ENCODE measurements at places on chromosomes 7 and 10.

- DNase-seq, result no peak
Observed at GRCh38 chr10:60508831-60509230, 119.2 kb upstream of the ANK3 start.

DNA sequence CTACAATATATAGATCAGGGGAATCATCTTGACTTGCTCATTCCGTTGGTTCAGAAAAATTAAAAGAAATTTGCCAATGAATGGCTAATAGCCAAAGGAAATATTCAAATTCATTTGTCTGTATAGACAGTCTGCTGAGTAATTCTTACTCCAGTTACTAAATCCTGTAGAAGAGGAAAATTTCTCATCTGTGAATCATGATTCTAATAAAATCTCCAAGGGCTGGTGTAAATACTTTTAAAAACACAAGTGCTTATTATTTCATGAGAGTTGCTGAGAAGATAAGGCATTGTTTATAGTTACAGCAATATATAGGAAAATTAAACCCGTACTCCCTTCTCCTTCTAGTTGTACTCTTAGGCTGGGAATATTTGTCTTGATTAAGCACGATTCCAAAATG lies 53.0 kb downstream of the WNT2 start:
- no peak for DNase-seq

DNA sequence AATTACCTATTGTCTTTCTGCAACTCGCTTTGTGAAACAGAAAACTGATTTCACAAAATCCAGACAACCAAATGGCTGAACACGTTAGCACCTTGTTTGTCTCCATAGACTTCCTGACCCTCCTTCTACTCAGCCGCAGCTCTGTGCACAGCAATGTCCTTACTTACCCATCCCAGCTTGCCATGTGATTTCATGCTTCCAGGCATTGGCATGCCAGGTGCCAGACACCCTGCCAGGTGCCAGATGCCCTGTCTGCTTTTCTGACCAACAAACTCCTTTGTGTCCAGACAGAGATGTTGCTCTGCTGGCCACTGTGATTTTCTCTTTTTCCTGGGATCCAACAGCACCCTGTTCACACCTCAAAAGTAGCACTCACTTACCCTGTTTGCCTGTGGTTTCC lies 16.1 kb upstream of the FAM170B start:
- no peak for DNase-seq

DNA sequence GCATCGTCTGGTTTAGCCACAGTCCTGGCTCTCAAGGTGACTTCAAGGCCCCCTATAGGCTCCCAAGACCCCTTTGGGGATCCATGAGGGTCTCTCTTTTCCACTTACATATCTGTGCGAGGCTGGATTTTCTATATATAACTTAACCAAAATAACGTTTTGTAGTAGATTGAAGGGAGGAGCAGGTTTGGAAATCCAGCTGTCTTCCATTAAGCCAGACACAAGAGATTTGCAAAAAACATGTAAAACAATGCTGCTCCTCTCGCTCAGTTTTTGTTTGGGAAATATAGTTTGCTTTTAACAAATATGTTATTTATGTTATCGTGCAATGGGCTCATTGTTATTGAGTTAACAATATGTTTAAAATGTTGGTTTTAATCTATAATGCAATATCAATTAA lies 811.2 kb downstream of the TYW1 start:
- no peak for DNase-seq

GRCh38 chr10:79192677-79193003 lies 123.9 kb downstream of the ZMIZ1 start:
- no peak for DNase-seq

DNA sequence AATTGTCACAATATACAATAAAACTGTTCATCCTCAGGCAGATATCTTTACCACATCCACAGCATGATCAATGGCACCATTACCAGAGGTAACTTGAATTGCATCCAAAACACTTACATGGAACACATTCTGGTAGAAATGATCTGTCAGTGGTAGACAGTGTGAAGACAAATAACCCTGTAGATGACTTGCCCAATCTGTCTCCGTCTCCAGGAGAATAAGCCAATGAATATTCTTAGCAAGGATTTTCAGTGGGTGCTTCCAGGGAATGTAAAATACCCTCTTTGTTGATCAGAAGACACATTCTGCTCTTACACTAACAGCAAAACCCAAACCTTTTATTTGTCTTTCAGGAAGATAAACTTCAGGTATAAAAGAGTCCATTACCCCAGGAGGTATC lies 43.8 kb downstream of the VWC2 start:
- DNase-seq, result no peak

- DNase-seq, result no peak
Observed at GRCh38 chr10:120732643-120733313, 118.4 kb upstream of the WDR11 start.

- peak; percentile 20 for DNase-seq
Observed at GRCh38 chr10:43202224-43202656, 64.0 kb downstream of the CSGALNACT2 start.

- no peak for DNase-seq
Observed at GRCh38 chr10:11170993-11171851, 153.6 kb downstream of the CELF2 start.

GRCh38 chr10:132776186-132776585 lies 9.8 kb downstream of the NKX6-2 start:
- no peak for DNase-seq

DNA sequence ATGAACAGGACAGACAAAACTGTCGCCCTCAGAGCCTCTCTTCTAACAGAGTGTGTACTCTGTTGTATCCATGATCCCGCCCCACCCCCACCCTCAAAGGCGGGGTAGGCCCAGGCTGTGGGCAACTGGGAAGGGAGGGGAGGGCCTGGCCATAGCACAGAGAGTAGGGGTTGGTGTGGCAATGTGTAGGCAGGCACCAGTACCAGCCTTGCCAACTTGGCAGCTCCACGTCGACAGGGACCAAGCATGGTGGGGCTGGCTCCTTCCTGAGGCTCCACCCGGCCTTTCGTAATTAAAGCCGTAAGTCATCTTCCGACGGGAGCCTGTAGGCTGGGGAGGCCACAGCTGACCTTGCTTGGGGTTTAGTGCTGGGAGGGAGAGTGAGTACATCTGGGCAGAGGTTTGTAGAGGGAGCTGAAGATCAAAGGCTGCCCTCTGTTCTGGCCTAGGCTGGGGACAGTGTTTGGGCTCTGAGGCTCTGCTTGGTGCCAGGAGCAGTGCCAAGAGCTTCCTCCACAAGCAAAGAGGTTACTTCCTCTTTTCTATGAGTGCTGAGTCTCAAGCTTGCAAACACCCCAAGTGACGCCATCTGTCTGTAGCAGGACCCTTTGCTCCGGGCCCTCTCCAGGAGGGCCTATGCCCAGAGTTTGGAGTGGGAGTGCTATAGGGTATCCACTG lies 121.6 kb downstream of the C10orf105 start:
- no peak for DNase-seq

GRCh38 chr7:24597014-24597413 lies 23.8 kb downstream of the PALS2 start:
- DNase-seq, result no peak

DNA sequence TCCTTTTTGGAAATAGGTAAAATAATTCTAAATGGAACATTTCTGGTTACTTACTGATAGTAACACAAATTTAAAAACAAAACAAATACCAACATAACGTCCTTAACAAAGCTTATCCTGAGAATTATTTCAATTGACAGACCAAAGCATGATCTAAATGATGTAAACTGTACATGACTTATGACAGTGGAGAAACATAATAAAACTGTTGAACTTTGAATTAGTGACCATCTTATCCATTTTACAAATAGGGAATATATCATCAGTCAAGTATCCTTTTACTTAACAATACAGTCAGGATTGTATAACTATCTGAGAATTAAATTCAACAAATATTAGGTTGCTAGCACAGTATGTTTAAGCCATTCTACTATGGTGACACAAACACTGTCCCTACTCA lies 2.4 kb downstream of the IPMK start:
- DNase-seq, result no peak

- no peak for DNase-seq
Observed at GRCh38 chr10:69845574-69846292, 44.0 kb downstream of the COL13A1 start.

- DNase-seq, result no peak
Observed at GRCh38 chr7:1967512-1968396, 265.0 kb downstream of the MAD1L1 start.

DNA sequence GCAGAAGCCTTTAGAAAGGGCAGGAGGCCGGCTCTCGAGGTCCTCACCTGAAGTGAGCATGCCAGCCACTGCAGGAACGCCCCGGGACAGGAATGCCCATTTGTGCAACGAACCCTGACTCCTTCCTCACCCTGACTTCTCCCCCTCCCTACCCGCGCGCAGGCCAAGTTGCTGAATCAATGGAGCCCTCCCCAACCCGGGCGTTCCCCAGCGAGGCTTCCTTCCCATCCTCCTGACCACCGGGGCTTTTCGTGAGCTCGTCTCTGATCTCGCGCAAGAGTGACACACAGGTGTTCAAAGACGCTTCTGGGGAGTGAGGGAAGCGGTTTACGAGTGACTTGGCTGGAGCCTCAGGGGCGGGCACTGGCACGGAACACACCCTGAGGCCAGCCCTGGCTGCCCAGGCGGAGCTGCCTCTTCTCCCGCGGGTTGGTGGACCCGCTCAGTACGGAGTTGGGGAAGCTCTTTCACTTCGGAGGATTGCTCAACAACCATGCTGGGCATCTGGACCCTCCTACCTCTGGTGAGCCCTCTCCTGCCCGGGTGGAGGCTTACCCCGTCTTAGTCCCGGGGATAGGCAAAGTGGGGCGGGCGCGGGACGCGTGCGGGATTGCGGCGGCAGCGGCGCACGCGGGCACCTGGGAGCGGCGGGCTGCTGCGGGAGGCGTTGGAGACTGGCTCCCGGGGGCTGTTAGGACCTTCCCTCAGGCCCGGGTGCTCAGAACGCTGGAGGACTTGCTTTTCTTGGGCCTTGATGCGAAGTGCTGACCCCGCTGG lies at the start of gene FAS:
Gene FAS (plus strand): TSS at position 415 of the 777 bp plus-strand sequence. CDS start 79 bp downstream, at position 494.
- peak; percentile 66 for DNase-seq
